ENCODE measurements at places on chromosomes 5 and 9.

- no peak for DNase-seq
Observed at GRCh38 chr9:111572950-111573604, 26.4 kb downstream of the PTGR1 start.

DNA sequence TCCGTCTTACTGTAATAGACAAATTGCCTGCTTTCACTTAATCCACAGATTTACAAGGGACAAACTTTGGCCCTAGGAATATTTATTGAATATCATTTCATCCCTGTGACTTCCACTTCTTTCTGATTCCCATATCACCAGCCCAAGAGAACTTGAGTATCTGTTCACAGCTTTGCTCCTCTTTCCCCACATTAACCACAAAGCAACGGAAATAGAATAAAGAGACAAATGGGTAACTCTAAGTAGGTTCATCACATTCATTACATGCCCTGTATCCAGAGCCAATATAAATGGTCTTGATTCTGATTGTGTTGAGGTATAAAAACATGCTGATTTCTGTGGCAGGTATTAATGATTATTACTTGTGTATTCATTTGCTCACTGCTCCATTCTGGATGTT, 41.9 kb downstream of the TMEM252 start:
- DNase-seq, result no peak

DNA sequence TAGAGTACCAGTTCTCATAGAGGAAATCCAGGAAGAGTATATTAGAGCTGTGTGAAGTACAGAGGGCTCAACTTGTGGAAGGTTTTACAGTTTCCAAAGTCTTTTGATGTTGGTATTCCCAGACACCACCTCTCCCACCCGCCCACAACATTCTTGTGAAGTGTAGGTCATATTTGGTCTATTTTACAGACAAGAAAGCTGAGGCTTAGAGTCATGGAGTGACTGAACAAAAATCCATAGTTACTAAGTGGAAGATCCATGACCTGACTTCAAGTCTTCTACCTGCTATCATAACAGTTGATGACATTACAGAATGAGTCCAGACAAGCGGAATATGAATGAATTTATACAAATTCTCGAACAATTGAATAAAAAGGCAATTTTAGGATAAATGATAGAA, 187.1 kb upstream of the RPS23 start:
- no peak for DNase-seq

GRCh38 chr9:16705111-16705604, 165.3 kb downstream of the BNC2 start:
- no peak for DNase-seq

DNA sequence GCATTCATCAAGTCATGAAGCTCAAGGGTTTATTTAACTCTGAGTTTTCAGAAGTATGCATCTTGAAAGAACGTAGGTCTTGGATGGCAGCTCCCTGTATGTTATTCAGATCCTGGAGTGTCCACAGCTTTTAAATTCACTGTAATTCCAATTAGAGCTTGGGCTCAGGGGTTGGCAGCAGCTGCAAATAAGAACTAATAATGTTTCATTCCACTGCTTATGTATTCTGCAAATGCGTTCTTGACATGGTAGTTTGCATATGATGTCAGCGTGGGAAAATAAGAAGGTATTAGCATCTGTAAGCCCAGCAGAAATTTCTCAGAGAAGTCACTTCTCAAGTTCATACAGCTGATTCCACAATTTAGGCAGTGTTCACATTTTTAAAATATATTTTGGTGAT, 58.4 kb downstream of the RORB start:
- DNase-seq, result no peak

- DNase-seq, result no peak
Observed at GRCh38 chr9:27432308-27432707, 91.8 kb upstream of the IFNK start.

- no peak for DNase-seq
Observed at GRCh38 chr9:34203992-34204635, 25.3 kb downstream of the UBAP1 start.

DNA sequence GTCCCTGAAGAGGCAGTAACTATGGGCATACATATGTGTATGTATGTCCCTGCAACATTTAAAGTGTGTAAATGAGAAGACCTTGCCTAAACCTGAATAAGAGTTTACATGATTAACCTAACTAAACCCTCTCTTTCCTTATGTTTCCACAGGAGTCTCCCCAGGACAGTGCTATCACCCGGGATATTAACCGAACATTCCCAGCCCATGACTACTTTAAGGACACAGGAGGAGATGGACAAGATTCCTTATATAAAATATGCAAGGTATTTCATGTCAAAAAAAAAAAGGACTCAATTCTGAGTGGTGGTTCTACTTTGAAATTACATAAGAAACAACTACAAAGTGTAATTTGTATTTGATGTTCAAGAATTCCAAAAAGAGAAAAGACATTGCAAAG, 31.7 kb downstream of the GPR21 start:
- no peak for DNase-seq

GRCh38 chr9:121021301-121021700, 28.8 kb downstream of the C5 start:
- DNase-seq, result no peak

- DNase-seq, result no peak
Observed at GRCh38 chr9:18969128-18969527, 63.9 kb downstream of the SAXO1 start.

DNA sequence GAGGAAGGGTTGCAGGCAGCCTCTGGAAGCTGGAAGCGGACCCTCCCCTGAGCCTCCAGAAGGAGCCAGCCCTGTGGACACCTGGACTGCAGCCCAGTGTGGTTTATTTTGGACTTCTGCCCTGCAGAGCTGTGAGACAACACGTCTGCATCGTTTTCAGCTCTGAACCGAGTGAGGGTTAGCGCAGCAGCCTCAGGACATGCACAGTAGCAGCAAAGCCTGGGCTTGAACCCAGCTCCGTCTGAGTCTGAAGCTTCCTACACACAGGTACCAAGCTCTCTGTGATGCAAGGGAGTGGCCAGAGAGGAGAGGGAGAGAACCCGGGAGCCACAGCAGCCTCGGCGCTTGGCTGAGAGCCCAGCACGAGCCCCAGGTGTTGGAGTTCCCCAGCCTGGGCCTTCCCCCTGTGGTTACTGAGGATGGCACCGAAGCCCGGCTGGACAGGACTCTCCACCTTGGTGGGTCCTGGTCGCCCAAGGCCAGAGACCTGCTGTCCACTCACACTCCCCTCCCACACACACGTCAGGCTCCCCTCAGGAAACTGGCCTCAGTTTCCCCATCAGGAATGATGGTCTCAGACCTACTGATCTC, 128.2 kb downstream of the OLFM1 start:
- no peak for DNase-seq

- DNase-seq, result no peak
Observed at GRCh38 chr5:140041099-140041491, 2.0 kb downstream of the NRG2 start.

DNA sequence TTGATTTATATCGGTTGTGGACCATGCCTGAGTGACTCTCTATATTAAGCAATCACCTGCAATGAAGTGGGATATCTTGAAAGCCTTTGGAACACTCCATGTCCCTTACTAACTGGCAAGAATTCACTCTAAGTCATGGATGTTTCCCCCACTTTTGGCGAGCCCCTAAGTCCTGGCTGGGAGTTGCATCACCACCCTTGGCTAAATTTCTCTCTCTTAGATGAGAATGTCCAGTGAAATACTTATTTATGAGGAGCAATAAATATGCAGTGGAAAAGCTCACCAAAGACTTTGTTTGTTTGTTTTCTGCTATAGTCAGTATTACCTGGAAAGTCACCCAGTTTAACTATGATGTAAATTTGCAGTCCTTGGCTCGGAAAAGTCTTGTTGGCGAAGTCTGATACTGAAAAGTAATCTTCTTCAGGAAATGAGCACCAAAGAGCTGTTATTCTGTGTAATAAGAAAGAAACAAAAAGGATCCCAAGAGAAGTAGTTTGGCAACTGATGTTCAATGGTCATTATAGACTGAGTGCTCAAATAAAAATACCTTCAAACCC, 333.8 kb downstream of the DMRT2 start:
- no peak for DNase-seq

GRCh38 chr5:172059661-172060100, 53.2 kb upstream of the FBXW11 start:
- no peak for DNase-seq

- no peak for DNase-seq
Observed at GRCh38 chr5:2744485-2744884, 7.0 kb downstream of the IRX2 start.

DNA sequence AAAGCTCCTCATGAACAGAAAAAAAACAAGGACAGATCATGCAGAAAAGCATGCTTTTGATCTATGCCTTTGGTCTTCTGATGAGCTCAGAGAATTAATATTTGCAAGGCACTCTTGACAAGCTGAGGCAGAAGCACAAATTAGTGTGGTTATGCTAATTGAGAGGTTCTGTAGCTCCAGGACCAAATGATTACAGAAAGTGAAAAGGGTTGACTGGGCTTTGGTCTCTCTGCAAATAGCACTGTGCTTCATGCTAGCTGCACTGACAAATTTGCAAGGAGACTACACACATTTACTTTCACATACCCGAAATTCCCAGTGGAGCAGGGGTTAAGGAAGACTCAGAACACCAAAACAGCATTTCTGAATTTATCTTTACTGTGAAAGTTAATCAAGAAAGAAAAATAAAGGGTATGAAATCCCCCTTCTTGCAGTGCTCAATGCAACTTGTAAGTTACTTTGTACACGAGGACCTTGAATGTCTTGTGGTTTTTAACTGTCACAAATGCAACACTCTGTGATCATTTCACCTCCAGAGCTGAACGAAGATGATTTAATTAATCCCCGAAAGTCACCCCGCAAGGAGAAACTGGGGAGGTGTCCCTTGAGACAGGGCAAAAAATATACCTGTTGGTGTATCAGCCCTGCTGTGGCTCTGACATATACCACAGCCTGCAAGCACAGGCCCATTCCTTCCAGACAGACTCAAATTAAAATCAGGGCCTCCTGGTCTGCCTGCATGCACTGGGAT, 11.9 kb downstream of the RAPGEF1 start:
- DNase-seq, result no peak

- DNase-seq, result no peak
Observed at GRCh38 chr5:148928141-148928540, 101.7 kb downstream of the ADRB2 start.

DNA sequence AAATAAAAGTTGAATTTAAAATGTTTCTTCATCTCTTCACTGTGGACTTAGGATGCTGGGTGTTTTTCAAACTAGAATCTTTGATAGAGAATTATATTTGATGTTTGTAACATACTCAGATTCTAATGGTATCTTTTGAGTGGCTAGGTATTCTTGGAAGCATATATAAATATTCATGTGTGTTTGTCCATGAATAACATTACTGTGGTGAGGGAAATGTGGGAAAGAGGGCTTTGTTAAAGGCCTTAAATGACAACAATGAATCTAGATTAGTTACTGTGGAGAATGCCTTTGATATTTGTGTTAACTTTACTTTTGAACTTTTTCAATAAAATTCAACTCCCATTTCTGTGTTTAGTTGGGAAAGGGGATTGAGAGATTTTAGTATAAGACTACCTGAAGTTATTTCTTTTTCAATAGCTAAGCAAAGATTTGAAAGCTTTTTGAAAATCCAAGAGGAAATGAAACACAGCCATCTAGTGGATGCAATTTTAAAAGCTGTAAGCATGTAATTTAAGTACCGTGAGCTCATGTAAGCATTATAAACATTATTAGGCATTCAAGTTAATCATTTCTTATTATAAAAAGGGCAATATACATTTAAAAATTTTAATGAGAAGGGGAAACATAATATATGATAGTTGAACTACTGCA, 69.6 kb downstream of the CCDC171 start:
- DNase-seq, result no peak

DNA sequence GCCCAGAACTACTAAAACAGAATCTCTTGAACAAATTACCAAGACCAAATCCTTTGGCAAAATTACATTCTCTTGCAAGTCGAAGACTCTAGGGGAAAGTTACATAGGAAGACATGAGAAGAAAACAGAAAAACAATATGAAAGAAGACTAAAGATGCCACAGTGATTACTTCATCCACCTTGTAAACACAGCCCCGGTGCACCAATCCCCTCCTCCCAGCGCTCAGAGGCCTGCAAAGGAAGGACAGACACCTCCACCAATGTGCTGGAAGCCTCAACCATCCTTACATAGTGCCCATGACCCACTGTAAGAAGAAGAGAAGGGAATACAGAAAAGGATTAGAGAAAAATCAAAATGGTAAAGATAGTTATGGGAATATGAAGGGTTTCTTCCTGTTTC, 218.5 kb downstream of the SPOCK1 start:
- DNase-seq, result no peak

- DNase-seq, result peak; percentile 93
Observed at GRCh38 chr5:58582803-58583491, at the start of gene RAB3C. Gene RAB3C, plus strand, starts transcription at chr5:58583075. Its CDS starts 134 bp downstream, at chr5:58583209.

DNA sequence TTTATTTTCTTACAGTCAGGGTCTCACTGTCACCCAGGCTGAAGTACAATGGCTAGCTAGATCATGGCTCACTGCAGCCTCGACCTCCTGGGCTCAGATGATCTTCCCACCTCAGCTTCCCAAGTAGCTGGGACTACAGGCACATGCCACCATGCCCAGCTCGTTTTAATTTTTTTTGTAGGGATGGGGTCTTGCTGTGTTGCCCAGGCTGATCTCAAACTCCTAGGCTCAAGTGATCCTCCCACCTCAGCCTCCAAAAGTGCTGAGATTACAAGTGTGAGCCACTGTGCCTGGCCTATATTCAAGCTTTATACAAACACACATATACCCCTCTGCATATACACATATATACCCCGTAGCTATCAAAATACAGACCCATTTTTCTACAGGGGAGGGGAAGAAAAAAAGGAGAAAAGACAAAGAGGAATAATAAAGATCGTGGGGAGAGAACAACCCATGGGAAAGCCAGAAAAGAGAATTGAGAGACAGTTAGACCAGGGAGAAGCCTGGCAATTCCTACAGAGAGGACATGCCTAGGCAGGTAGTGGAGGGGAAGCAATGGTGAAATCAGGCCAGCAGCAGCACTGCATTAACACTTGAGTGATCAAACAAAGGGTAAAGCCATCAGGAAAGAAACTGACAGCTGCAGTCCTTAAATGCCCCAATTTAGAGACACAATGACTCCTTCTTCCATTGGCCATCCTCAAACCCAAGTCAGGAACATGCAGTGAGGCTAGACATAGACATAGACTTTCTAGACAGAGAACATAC, 102.7 kb downstream of the EFNA5 start:
- DNase-seq, result no peak

DNA sequence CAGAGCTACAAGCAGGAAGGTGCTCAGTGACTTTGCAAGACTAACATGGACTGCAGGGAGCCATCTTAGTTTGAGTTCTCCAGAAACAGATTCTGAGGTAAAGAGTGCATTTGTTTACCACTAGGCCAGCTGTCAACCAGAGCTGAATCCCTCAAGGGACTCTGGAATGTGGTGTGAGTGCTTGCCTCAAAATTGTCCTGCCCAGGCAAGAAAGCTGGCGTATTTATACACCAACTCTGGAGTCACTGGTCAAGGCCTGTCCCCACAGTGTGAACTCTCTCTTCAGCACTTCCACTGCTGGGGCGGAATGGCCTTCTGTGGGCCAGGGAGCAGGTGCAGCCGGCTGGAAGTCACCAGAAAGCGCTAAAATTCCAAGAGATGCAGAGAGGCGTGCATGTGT, 139.2 kb upstream of the TBCA start:
- DNase-seq, result no peak
